ENCODE measurements at places on chromosomes 5 and 9.

- DNase-seq: no peak
These were observed 276.6 kb downstream of the GADD45G start for GRCh38 chr9:89881431-89881830.

DNA sequence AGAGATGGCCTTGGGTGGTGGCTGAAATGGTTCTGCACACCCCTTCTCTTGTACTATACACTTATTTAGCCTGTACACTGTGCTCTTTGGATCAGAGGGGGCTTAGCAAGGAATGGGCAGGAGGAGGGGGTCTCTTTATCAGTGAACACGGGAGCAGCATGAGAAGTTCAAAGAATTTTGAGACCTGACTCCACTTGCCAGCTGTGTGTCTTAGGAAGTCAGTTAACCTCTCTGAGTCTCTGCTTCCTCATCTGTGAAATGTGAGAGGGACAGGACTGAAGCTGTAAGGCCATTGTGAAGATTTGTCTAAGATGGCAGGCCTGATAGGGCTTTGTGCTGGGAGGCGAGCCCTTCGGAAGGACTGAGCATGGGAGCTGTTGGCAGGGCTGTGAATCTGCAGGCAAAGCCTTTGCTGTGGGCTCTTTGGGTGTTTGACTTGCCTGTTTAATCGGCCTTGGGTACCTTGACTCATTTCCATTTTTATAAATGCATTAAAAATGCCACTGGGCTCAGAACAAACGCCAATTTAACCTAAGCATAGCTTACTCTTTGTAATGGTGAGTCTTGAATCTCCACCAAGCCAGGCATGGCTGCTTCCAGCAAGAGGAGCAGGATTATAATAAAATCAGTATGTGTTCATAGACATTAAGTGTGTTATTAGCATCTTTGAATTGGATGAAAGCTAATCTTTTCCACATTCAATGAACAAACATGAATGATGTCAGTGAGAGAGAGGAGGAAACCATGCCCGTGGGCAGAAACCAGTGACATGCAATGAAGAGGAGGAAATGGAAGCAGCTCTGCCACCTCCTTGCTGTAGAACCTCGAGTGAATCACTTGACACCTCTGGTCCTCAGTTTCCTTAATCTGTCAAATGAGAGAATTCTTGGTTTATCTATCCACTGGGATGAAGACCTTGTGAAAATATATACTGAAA is 89.4 kb downstream of the MACROH2A1 start:
- DNase-seq: no peak

- no peak for DNase-seq
These were observed 81.0 kb upstream of the SAP30L start for GRCh38 chr5:154364771-154365170.

GRCh38 chr9:95336281-95336680 is 18.8 kb upstream of the FANCC start:
- DNase-seq: no peak

DNA sequence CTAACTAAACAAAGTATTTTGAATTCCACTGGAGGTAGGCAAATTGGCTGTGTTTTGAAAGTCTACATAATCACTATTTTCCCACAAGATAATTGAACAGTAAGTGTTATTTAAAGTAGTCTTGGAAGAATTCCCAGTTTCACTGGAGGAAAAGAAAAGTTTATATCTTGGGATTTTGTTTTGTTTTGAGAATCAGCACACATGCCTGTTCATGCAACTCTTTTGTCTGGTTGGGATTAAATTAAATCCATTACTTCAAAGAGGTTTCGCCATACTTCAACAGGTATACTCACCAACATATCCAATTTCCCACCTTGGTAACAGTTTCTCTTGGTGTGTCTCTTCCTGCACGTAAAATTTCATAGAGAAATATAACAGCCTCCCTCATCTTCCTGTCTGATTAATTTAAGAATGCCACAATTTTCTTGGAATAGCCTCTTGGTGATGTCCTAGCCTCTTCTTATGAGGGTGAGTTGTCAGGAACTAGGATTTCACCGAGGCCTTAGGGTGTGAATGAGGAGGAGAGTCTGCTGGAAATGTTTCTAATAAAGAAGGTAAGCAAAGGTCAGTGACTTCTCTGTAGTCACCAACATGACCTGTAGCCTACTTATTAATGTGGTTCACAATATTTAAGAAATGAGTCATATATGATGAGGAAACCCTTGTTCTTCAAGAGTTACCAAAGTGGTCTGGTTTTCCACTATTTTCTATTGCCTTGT is 48.1 kb downstream of the ITGA2 start:
- DNase-seq: peak; percentile 64

DNA sequence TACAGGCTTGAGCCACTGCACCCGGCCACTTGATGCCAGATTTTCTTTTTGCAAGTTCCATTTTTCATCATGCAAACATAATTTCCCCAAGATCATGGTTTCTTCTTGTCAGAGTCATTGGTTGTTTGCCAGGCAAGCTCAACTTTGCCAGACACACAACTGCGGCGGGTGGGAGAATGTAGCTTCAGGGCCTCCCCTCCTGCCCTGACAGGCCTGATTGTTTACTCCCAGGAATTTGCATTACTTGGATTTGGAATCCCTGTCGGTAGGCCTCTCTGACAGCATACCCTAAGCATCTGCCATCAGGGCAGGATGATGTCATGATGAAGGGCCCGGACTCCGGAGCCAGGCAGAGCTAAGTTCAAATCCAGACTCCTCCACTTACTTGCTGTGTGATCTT is 15.1 kb downstream of the RPS14 start:
- DNase-seq: no peak

- no peak for DNase-seq
These were observed 631.8 kb downstream of the ELAVL2 start for GRCh38 chr9:23194281-23194680.

DNA sequence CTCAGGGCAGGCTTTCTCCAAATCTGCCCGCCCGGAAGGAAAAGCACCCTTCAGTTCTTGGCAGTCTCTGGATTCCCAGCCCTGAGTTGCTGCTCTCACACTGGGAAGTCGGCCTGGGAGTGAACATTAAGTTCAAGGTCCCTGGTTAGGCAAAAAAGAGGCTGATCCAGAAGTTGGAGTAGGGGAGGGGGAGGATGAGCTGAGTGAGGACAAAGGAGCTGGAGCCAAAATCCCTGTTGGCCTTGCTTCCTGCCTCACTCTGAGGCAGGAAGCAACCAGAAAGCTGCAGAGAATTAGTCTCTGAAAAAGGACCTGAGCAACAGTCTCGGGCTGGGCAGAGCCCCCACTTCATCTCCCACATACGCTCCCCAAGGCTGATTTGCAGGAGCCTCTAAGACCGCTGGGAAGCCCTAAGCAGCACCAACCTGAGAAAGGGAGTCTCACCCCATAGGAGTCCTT is 15.0 kb upstream of the RPS14 start:
- no peak for DNase-seq

GRCh38 chr9:117232281-117232680 is 182.6 kb downstream of the ASTN2 start:
- no peak for DNase-seq

GRCh38 chr5:111585946-111586345 is 73.6 kb upstream of the STARD4 start:
- DNase-seq: no peak

- no peak for DNase-seq
These were observed 137.8 kb upstream of the RGMB start for GRCh38 chr5:98635656-98636055.

- no peak for DNase-seq
These were observed 106.3 kb downstream of the DAPK1 start for GRCh38 chr9:87603854-87604490.

GRCh38 chr5:139651853-139652787 is 4.0 kb downstream of the CXXC5 start:
- DNase-seq: peak; percentile 70

DNA sequence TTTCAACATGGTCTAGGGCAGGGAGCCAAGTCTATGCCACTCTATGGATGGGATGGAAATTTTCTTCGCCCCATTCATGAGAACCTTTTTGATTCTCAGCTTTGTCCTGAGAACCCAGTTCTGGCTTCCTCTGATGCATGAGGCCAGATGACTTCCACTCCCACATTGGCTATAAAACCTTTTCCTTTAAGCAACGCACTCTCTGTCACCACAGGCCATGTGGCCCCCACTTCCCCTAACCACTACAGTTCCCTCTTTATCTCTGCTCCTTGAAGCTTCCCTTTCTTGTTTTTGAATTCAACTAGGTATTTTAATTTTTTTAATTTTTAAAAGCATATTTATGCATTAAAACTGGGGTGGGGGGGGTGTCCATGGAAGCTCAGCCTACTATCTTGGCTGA is 401.3 kb downstream of the ENC1 start:
- no peak for DNase-seq

GRCh38 chr5:150758203-150758530 is 650 bp downstream of the DCTN4 start:
- no peak for DNase-seq

- DNase-seq: no peak
These were observed 1.1 kb upstream of the GNA14 start for GRCh38 chr9:77649109-77649812.

DNA sequence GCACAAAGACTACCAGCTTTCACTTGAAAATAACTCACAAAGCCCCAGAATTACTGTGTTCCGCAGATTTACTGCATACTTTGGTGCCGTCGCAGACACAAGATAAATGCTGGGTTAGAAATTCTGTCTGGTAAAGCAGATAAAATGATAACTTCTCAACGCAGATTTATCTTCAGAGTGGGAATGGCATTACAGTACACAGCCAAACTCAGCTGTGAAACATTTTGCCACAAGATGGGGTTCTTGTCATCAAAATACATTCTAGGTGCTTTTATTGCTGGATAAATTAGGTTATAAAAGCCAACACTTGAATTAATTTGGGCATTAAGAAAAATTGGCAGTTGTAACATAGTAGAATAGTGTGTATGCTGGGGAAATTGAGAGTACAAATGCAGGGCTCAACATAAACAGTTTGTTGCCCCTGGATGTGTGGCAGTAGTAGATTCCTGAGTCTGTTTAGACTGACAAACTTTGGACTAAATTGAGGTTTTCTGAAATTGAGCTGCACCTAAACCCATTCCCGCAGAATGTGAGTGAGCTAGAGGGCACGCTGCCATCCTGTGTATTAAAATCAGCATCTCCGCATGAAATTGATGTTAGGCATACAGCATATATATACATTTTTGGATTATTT is 61.1 kb downstream of the LMNB1 start:
- no peak for DNase-seq

DNA sequence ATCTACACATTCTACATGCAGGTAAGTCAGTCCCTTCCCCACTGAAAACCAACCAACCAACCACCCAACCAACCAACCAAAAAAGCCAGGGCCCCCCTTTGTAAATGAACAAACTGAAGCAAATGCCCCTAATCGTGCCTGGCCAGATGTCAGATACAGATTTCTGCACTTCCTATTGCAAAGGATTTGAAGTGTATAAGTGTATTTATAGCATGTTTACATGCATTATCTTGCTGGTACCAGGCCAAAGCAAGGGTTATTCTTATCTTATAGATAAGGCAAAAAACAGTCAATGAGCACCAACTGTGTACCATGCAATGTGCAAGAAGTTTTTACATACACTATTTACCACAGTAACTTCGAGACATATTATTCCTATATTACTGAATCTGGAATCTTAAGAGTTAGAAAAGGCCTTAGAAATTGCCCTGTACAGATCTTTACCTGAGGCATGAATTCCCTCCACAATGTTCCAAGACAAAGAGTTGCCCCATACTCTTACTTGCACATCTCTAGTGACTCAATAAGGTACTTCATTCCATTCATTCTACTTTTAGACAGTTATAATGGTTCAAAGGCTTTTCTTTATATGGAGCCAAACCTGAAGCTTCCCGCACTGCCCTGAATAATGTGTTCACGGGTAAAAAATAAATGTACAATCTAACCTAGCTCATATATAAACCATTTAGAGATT is 51.7 kb upstream of the NR5A1 start:
- no peak for DNase-seq

DNA sequence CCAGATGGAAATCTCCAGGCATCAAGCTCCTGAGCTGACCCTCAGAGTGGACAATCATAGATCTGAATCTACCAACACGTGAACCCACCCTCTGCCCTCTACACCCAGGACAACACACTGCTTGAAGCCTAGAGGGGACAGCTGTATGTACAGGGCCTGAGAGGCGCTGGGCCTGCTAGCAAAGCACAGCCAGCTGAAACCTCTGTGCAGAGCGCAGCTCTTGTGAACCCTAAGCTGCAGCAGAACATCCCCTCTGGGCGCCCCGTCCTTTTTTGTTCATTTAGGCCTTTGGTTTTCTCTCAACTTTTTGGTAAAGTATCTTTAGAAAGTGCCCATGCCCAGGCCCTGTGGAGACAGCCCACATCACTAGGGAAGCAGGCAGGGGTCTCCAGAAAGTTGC is 62.4 kb upstream of the SPTLC1 start:
- no peak for DNase-seq

DNA sequence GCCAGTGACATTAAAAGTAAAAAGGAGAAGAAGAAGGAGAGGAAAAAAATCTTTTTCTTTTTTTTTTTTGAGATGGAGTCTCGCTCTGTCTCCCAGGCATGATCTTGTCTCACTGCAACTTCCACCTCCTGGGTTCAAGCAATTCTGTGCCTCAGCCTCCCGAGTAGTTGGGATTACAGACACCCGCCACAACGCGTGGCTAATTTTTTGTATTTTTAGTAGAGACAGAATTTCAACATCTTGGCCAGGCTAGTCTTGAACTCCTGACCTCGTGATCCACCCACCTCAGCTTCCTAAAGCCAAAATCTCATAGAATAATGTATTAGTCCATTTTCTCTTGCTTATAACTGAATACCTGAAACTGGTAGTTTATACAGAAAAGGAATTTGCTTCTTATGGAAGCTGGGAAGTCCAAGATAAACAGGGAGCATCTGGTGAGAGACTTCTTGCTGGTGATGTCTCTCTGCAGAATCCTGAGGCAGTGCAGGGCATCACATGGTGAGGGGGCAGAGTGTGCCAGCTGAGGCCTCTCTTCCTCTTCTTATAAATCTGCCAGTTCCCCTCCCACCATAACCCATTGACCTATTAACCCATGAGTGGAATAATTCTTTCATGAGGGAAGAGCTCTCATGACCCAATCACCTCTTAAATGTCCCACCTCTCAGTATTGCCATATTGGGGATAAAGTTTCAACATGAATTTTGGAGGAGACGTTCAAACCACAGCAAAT is 466.3 kb downstream of the GADD45G start:
- no peak for DNase-seq

DNA sequence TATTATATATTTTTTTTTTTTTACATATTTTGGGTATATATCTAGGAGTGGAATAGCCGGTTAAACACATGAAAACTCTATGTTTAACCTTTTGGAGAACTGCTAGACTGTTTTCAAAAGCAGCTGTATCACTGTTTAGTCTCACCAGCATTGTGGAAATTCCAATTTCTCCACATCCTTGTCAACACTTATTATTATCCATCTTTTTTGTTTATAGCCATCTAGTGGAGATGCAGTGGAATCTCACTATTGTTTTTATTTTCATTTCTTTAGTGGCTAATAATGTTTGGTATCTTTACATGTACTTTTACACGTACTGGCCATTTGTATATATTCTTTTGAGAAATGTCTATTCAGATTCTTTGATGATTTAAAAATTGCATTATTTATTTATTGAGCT is 22.7 kb upstream of the CCDC180 start:
- DNase-seq: no peak

GRCh38 chr5:82491397-82491796 is 213.2 kb upstream of the RPS23 start:
- DNase-seq: no peak

Data from retinal pigment epithelial cell (primary cell).